ENCODE measurements at places on chromosomes 1 and 21.

- peaks cover 7% of the 10 kb centered on the region for H3K36me3 ChIP-seq
- peak overlapping the region; percentile 65 for H3K27ac ChIP-seq
- DNase-seq = peak; percentile 76
These were observed 832 bp downstream of the HCN3 start for GRCh38 chr1:155277902-155278688.

- DNase-seq = no peak
- peak overlapping the region; percentile 52 for H3K4me3 ChIP-seq
- peaks cover 2% of the 10 kb centered on the region for H3K36me3 ChIP-seq
- no peaks in the 10 kb centered on the region for H3K27me3 ChIP-seq
These were observed 37.3 kb downstream of the IFNAR1 start for GRCh38 chr21:33362044-33362555.

DNA sequence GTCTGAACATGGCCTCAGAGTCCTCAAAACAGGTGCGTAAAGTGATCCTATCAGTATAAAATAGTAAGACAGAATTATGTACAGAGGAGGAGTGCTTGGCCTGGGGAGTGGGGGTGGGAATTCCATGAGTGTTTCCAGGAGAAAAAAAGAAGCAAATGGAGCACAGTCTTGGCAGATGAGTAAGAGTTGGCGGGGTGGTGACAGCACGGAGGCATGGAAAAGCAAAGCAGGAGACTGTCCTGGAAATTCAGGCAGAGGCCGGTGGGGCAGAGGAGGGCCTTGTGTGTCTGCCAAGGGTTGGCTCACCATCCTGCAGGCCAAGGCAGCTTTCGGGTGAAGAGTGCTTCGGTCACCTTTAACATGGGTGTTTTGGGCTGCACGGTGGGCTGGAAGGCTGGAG lies 63.4 kb downstream of the OPTC start:
- peak overlapping the region; percentile 97 for H3K27ac ChIP-seq
- no peaks in the 10 kb centered on the region for H3K27me3 ChIP-seq
- no peak overlapping the region for H3K4me3 ChIP-seq

DNA sequence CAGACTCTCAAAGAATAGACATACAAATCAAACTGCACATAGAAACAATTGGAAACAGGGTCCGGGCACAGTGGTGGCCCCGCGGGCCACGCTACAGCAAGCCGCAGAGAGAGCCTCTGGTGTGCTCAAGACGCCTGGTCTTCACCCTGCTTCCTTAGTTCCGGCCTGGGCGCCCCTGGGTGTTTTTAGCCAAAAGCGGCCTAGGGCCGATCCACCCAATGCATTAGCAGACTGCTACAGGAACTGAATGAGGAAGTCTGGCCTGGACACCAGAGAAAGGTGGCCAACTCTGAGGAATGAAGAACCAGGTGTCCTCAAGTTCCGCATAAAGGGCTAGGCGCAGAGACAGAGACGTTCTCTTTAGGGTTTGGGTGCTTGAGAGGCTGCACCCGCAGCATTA lies 1.7 kb downstream of the PRRX1 start:
- no peak for DNase-seq
- H3K4me1 ChIP-seq = peaks cover 48% of the 10 kb centered on the region
- no peak overlapping the region for H3K27ac ChIP-seq
- peak overlapping the region; percentile 74 for H3K4me3 ChIP-seq
- peaks cover 100% of the 10 kb centered on the region for H3K27me3 ChIP-seq

DNA sequence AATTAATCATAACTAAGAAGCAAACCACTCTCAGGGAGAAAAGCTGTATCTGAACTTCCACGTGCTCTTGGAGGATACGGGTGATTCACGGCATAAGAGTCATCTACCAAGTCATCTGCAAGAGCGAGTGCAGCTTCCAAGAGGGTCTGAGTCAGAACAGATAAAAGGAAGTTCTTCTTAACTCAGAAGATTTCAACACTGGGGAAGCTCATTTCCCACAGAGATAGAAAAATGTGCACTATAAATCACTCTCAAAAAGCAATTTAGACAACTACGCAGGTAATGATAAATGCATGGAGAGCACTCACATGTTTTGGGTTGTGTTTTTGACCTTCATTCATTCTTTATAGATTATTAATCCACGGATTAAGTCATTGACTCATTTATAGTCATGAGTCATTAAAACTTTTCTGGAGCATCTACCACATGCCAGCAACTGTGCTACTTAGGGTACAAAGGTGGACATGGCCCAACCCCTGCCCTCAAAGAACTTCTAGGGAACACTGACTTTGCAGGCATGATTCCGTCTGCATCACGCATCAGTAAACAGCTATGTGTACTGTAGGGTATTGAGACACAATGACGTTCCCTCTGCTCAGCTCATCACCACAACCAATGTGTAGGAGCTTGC lies 20.8 kb downstream of the KCNJ15 start:
- H3K36me3 ChIP-seq = no peaks in the 10 kb centered on the region
- peaks cover 9% of the 10 kb centered on the region for H3K4me1 ChIP-seq
- H3K27me3 ChIP-seq = peaks cover 15% of the 10 kb centered on the region
- H3K4me3 ChIP-seq = no peak overlapping the region
- DNase-seq = no peak

DNA sequence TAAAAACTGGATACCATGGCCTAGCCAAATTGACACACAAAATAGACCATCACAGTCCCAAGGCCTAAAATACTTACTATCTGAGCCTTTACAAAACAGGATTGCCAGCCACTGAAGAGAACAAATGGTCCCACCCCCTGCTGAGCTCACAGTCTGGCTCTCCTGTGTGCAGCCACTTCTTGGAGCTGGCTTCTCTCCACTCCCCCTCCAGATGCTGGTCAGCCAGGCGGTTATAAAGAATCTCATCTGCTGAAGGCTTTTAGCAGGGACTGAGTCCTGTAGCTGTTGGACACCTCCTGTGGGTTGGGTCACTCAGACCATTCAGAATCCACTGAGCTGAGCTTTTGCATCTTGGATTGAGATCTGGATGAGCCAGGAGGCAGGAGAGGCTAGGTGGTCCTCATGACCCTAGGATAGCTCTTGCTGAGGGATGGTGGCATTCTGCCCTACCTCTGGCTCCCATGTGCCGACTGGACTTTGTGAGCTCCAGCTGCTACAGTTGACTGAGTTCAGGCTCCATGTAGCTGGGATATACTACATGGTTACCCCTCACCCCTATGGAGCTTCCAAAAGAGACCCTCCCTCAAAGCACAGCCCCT lies 16.1 kb downstream of the OXCT2 start:
- no peak overlapping the region for H3K27ac ChIP-seq
- no peak overlapping the region for H3K4me3 ChIP-seq

GRCh38 chr1:65003316-65003664 lies 36.9 kb upstream of the JAK1 start:
- peak overlapping the region; percentile 66 for H3K4me3 ChIP-seq
- peaks cover 48% of the 10 kb centered on the region for H3K27me3 ChIP-seq
- peaks cover 11% of the 10 kb centered on the region for H3K36me3 ChIP-seq
- no peak for DNase-seq
- peaks cover 6% of the 10 kb centered on the region for H3K4me1 ChIP-seq
- H3K27ac ChIP-seq = no peak overlapping the region

DNA sequence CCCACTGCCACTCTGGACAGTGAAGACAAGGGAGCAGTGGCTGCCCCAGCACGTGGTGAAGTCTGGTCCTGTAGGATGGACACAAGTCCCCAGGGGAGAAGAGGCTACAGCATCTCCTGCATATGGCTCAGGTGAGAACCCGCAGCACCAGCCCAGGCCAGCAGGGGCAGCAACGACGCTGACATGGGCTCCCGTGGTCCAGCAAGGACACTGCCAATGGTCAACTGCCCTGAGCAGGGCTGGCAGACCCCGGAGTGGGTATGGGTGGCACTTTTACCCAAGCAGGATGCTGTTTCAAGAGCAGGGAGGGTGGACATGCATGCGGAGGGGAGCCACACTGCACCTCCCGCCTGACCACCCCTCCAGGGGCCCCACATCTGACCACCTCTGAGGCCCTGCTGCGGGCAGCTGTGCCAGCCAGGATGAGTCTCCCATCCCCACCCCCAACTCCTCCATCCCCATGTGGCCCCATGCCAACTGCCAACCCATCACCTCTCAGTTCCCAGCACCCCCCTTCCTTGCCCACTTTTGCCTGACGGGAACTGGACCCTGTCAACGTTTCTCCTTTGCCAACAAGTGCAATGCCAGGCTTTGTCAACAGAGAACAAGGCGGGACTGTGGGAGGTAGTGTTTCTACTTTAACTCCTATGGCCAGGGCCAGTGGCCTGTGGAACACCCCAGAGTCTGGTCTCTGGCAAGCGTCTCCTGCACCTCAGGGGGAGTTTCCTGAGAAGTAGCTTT lies 8.6 kb downstream of the MORN1 start:
- no peak overlapping the region for H3K4me3 ChIP-seq
- DNase-seq = no peak
- no peaks in the 10 kb centered on the region for H3K4me1 ChIP-seq
- no peaks in the 10 kb centered on the region for H3K27me3 ChIP-seq
- no peaks in the 10 kb centered on the region for H3K36me3 ChIP-seq

DNA sequence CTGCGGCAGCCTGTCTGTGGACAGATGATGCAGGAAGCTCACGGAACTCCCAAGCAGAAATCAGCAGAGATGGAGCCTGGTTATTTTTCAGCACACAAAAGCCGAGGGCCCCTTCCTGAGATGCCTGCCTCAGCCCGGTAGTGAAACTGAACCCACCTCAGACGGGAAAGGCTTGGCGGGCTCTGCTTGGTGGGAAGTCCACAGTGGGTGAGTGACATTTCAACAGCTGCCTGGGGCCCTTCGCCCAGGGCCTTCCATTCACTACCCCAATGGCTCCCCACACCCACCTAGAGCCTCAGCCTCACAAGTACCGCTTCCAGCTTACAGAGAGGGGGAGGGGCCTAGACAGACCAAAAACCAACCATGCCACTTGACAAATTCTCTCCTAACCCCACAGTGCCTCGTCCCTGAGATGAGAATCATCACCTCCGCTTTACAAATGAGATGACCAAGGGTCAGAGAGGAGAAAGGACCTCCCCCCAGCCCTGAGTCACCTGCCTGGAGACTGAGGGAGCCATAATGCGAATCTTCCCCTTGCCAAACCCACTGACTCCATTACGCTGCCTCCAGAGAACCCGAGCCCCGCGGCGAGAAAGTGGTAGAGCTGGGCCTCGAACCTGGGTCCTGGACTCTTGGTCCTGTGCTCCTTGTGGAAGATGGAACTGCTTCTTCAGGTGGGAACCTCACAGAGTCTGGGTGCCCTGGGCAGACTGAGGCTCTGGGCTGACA lies 3.4 kb upstream of the ECE1 start:
- H3K27ac ChIP-seq = peak overlapping the region; percentile 64
- H3K4me1 ChIP-seq = peaks cover 14% of the 10 kb centered on the region
- no peaks in the 10 kb centered on the region for H3K27me3 ChIP-seq
- H3K36me3 ChIP-seq = no peaks in the 10 kb centered on the region
- no peak for DNase-seq

DNA sequence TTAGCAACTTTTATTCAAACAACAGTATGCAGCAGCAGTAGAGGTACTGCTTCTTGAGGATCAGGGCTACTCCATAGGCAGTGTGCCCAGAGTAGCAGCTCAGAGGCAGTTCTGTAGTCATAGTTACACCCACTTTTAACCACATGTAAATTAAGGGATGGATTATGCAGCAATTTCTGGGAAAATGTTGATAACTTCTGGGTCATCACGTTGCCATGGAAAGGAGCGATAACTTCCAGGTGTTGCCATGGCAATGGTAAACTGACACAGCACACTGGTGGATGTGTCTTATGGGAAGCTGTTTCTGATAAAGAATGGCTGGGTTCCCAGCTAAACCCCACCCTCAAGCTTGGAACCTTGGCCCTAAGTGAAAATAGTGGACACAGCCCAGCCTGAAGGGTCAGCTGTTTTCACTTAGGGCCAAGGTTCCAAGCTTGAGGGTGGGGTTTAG lies 29.0 kb upstream of the PLA2G2A start:
- H3K27me3 ChIP-seq = peaks cover 7% of the 10 kb centered on the region
- no peaks in the 10 kb centered on the region for H3K4me1 ChIP-seq
- no peak overlapping the region for H3K4me3 ChIP-seq
- H3K36me3 ChIP-seq = peaks cover 1% of the 10 kb centered on the region
- no peak overlapping the region for H3K27ac ChIP-seq

DNA sequence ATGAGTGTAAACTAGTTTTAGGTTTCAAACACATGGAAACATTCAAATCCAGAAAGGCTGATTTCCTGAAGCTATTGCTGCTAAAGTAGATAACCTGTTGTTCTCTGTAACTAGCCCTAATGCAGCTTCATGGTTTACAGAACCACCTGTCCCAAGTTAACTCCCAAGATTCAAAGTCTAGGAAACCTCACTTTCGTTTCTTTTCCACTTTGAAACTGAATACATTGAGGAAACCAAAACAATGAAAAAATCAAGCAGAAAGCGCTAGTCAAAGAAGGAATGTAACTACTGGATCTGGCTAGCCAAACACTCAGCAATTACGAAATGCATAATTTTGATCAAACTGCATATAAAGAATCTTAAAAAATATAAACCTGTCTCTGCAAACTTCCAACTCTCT lies 17.8 kb downstream of the SLC16A1 start:
- H3K4me3 ChIP-seq = no peak overlapping the region
- no peak for DNase-seq
- peaks cover 32% of the 10 kb centered on the region for H3K4me1 ChIP-seq
